ENCODE measurements at places on chromosomes 1 and 21.

DNA sequence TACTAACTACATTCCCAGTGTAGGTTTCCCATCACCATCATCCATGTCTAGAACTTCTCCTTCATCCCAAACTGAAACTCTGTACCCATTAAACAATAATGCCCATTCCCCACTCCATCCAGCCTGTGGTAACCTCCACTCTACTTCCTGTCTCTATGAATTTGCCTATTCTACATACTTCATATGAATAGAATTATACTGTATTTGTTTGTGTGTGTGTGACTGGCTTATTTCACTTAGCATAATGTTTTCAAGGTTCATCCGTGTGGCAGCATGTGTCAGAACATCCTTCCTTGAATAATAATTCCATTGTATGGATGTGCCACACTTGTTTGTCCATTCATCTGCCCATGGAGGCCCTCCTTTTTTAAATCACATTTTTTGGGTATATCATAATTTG lies 35.7 kb downstream of the ATP2B4 start:
- no peak for DNase-seq

- no peak for DNase-seq
Measured at GRCh38 chr21:28781602-28782276, 210.9 kb downstream of the LTN1 start.

DNA sequence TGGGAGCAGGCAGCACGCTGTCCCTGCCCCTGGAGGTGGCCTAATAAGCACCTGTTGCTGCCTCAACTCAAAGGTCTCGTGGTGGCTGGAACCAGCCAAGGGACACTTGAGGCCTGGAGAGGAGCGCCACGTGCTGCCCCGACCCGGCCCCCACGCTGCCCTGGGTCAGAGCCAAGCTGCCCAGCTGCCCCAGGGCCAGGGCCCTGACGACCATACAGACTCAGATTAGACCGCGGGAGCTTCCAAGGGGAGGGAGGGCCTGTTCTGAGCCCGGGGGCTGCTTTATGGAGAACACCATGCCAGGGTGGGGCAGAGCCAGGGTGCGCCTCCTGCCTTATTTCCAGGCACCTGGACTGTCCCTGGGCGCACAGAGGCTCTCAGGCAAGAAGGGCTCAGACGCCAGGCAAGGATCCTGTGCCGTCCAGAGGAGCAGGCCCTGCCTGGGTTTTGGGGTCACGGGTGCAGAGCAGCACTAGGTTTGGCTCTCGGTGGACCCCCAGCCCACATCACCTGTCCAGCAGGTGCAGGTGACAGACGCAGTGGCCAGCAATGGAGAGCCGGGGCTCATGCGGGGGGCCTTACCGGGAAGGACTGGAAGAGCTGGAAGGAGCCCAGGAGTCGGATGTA lies 18.6 kb downstream of the KRTAP10-1 start:
- no peak for DNase-seq

DNA sequence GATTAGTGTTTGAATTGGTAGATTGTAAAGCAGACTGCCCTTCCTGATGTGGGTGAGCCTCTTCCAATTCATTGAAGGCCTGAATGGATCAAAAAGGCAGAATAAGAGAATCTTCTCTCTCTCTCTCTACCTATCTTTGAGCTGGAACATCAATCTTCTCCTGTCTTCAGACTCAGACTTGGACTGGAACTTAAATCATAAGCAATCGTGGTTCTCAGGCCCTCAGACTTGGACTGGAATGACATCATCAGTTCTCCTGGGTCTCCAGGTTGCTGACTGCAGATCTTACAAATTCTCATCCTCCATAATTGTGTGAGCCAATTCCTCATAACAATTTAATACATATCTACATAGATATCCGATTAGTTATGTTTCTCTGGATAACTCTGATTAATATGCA lies 66.8 kb downstream of the IER5 start:
- DNase-seq, result no peak

DNA sequence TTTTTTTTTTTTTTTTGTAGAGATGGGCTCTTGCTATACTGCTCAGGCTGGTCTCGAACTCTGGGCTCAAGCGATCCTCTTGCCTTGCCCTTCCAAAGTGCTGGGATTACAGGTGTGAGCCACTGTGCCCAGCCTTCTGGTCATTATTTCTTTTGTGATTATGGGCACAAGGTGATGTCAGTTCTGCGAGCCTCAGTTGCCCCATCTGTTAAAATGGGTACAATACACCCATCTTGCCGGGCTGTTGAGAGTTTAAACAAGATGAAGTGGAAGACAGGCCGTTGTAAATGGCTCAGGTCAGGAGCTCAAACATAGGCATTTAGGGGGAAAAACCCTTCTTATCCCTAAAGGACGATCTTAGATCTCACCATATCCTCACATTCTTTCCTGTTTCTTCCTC lies 53.7 kb upstream of the WNT4 start:
- DNase-seq, result no peak

GRCh38 chr1:229076195-229076594 lies 194.7 kb upstream of the RAB4A start:
- no peak for DNase-seq

Data from stimulated activated CD4-positive, alpha-beta T cell treated with anti-CD3 and anti-CD28 coated beads, Interleukin-4, amount 100 ng/mL, for 4 hours (primary cell).